ENCODE measurements at places on chromosomes 13 and 19. TPM values are rescaled to one million over a fixed set of nuclear protein-coding genes. Genes with fewer than 3 reads are reported as not detected.
A peak's percentile ranks its signal among the peaks of the same experiment; 100 is the strongest.

GRCh38 chr13:33578786-33579185 is 239.2 kb upstream of the RFC3 start:
- H3K36me3 ChIP-seq, result no peaks in the 10 kb centered on the region
- peaks cover 3% of the 10 kb centered on the region for H3K27me3 ChIP-seq
- no peak for DNase-seq
- no peak overlapping the region for H3K4me3 ChIP-seq
- H3K4me1 ChIP-seq, result no peaks in the 10 kb centered on the region
- H3K27ac ChIP-seq, result no peak overlapping the region

- peaks cover 16% of the 10 kb centered on the region for H3K27me3 ChIP-seq
- DNase-seq, result no peak
- peaks cover 15% of the 10 kb centered on the region for H3K4me1 ChIP-seq
- no peak overlapping the region for H3K4me3 ChIP-seq
- no peak overlapping the region for H3K27ac ChIP-seq
Measured at GRCh38 chr13:109730812-109731335, 55.5 kb downstream of the IRS2 start.

GRCh38 chr13:78339927-78340326 is 263.4 kb downstream of the POU4F1 start:
- DNase-seq, result no peak
- H3K4me1 ChIP-seq, result no peaks in the 10 kb centered on the region
- no peaks in the 10 kb centered on the region for H3K36me3 ChIP-seq
- H3K4me3 ChIP-seq, result no peak overlapping the region

GRCh38 chr19:2046046-2046907 is 4.8 kb downstream of the MKNK2 start:
- peaks cover 34% of the 10 kb centered on the region for H3K36me3 ChIP-seq
- H3K4me1 ChIP-seq, result peaks cover 51% of the 10 kb centered on the region
- H3K4me3 ChIP-seq, result no peak overlapping the region
- DNase-seq, result peak; percentile 21
- H3K27me3 ChIP-seq, result no peaks in the 10 kb centered on the region
- H3K27ac ChIP-seq, result no peak overlapping the region

DNA sequence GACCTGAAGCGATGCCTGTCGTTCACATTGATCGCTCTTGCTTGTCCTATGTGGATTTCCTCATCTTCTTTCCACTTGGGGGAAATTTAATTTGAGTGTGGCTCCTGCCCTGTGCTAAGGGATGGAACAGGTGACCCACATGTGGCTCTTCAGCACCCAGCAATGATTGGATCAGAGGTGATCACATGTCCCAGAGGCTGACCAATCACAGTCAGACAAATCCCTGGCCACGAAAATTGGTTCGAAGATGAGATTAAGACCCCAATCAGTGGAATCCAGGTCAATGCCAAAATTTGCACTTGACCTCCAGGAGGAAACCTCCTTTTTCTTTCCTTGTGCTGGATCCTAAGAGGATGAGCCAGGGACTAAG is 23.7 kb downstream of the AMER2 start:
- no peak for DNase-seq
- no peaks in the 10 kb centered on the region for H3K4me1 ChIP-seq
- H3K36me3 ChIP-seq, result no peaks in the 10 kb centered on the region

DNA sequence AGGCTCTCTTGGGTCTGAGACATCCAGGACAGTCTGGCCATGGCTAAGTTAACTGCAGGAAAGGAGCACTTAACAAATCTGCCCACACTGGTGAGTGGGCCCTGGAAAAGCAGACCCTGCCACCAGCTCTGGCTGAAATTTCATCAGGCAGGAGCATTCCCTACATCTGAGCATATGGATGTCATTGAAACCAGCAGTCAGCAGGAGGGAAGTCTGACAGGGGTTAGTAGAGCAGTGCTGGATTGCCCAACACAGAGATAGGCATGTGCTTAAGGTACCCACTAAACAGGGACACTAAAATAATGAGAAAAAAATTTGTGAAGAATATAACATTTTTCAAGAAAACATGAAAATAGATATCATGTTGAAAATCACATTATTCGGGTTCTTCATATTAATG is 13.6 kb upstream of the ACOD1 start:
- H3K36me3 ChIP-seq, result no peaks in the 10 kb centered on the region
- no peak for DNase-seq
- H3K27me3 ChIP-seq, result no peaks in the 10 kb centered on the region
- H3K4me1 ChIP-seq, result no peaks in the 10 kb centered on the region
- no peak overlapping the region for H3K4me3 ChIP-seq

- no peak for DNase-seq
- H3K36me3 ChIP-seq, result peaks cover 2% of the 10 kb centered on the region
- H3K27me3 ChIP-seq, result no peaks in the 10 kb centered on the region
- H3K4me1 ChIP-seq, result no peaks in the 10 kb centered on the region
- no peak overlapping the region for H3K27ac ChIP-seq
- no peak overlapping the region for H3K4me3 ChIP-seq
Measured at GRCh38 chr13:113809934-113810333, 50.9 kb downstream of the TMEM255B start.

ZNF154 gene
- 3.1 TPM for total RNA-seq

DNA sequence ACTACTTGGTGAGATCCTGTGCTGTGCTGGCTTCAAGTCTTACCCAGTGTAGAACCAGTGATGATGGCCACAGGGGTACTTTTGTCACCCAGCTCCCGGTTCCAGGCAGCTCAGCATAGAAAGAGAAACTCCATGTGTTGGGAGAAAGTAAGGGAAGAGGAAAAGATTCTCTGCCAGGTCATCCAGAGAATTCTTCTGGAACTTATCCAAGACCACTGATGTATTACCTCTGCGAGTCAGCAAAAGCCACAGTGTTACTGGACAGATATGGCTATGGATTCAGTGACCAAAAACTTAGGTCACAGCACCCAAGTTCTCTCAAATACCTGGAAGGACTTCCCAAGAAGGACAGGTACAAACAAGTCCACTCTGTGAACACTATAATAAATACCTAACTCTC is 399.5 kb upstream of the MIR17HG start:
- no peak overlapping the region for H3K4me3 ChIP-seq
- no peak overlapping the region for H3K27ac ChIP-seq
- H3K27me3 ChIP-seq, result no peaks in the 10 kb centered on the region
- H3K36me3 ChIP-seq, result no peaks in the 10 kb centered on the region
- no peak for DNase-seq
- H3K4me1 ChIP-seq, result no peaks in the 10 kb centered on the region

DNA sequence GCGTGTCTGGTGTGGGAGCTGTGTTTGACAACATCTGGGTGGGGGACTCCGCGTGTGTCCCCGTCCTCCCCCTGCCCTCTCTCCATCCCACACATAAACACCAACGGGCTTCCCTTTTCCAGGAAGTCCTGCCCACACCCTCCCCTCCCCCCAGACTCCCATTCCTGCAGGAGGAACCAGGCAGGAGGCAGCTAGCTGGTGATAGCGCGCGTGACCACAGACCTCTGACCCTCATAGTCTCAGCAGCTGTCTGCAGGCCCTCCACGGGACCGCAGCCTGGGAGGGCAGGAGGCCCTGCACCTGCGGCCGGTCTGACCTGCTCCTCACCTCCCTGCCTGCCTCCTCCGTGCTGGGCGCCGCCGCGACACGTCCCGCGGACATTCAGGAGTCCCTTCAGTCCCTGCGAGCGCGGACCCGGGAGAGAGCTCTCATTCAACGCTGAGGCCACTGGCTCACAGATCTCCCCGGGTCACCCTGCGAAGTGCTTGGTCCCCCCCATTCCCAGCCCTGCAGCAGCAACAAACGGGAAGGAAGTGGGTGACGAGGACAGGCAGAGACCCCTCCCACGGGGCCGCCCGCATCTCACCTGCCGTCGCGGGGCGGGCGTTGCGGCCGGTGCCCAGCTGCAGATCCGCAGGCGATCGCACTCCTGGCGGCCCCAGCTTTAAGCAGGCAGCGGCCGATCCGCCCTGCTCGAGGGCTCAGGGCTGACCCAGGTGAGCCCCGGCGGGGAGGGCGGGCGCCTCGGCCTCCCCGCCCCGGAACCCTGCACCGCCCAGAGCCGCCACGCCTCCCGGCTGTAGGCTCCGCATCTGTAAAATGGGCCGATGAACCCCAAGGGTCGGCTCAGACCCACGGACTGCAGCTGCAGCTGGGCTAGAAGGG is 1.1 kb upstream of the ACP5 start:
- peak; percentile 47 for DNase-seq
- H3K36me3 ChIP-seq, result no peaks in the 10 kb centered on the region
- H3K27ac ChIP-seq, result no peak overlapping the region
- H3K4me3 ChIP-seq, result peak overlapping the region; percentile 63

ZNF442 gene
- 2.0 TPM for total RNA-seq

DNA sequence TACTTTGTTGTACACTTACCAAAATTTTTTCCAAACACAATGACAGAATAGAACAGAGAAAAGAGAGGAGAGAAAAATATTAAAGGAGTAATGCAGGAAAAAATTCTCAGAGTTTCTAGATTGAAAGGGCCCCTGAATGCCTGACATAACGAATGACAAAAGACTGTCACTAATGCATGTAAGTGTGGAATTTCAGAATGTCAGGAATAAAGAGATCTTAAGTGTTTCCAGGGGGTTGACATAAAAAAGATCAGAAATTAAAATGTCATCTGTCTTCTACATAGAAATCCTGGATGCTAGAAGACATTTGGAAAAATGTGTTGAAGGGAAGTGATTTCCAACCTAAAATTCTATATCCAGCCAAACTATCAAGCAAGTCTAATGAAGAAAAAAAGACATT is 27.2 kb downstream of the TEX26 start:
- peaks cover 27% of the 10 kb centered on the region for H3K27me3 ChIP-seq
- H3K4me1 ChIP-seq, result no peaks in the 10 kb centered on the region
- no peaks in the 10 kb centered on the region for H3K36me3 ChIP-seq
- H3K4me3 ChIP-seq, result no peak overlapping the region

GRCh38 chr13:42994878-42995277 is 2.8 kb upstream of the EPSTI1 start:
- no peak for DNase-seq
- H3K27me3 ChIP-seq, result no peaks in the 10 kb centered on the region
- peaks cover 50% of the 10 kb centered on the region for H3K4me1 ChIP-seq
- H3K4me3 ChIP-seq, result no peak overlapping the region
- H3K27ac ChIP-seq, result peak overlapping the region; percentile 5

GRCh38 chr19:17090583-17090982 is 15.0 kb downstream of the MYO9B start:
- H3K4me3 ChIP-seq, result no peak overlapping the region
- no peaks in the 10 kb centered on the region for H3K27me3 ChIP-seq
- H3K36me3 ChIP-seq, result peaks cover 43% of the 10 kb centered on the region
- peaks cover 50% of the 10 kb centered on the region for H3K4me1 ChIP-seq

SLC10A2 gene
- not detected for total RNA-seq

GRCh38 chr19:17797424-17798201 is 2.7 kb downstream of the B3GNT3 start:
- no peak overlapping the region for H3K4me3 ChIP-seq
- DNase-seq, result no peak
- H3K27me3 ChIP-seq, result peaks cover 15% of the 10 kb centered on the region
- no peak overlapping the region for H3K27ac ChIP-seq

- H3K27ac ChIP-seq, result peak overlapping the region; percentile 88
- DNase-seq, result no peak
- H3K36me3 ChIP-seq, result no peaks in the 10 kb centered on the region
- H3K4me1 ChIP-seq, result peaks cover 48% of the 10 kb centered on the region
Measured at GRCh38 chr19:13861392-13861713, 15.6 kb upstream of the NANOS3 start.

DNA sequence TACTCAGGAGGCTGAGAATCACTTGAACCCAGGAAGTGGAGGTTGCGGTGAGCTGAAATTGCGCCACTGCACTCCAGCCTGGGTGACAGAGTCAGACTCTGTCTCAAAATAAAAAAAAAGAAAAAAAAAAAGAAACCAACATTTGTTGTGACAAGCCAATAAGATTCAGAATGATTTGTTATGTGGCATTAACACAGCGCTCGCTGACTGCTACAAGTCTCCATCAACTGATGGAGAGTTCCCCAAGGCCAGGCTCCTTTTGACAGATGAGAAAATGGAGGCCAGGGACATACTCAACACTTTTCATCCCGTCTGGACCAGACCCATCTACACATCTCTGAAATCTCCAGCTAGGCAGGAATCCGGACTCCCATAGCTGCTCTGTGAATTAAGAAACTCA is 48.7 kb upstream of the PTPRS start:
- H3K4me1 ChIP-seq, result no peaks in the 10 kb centered on the region
- H3K36me3 ChIP-seq, result no peaks in the 10 kb centered on the region
- no peak for DNase-seq

DNA sequence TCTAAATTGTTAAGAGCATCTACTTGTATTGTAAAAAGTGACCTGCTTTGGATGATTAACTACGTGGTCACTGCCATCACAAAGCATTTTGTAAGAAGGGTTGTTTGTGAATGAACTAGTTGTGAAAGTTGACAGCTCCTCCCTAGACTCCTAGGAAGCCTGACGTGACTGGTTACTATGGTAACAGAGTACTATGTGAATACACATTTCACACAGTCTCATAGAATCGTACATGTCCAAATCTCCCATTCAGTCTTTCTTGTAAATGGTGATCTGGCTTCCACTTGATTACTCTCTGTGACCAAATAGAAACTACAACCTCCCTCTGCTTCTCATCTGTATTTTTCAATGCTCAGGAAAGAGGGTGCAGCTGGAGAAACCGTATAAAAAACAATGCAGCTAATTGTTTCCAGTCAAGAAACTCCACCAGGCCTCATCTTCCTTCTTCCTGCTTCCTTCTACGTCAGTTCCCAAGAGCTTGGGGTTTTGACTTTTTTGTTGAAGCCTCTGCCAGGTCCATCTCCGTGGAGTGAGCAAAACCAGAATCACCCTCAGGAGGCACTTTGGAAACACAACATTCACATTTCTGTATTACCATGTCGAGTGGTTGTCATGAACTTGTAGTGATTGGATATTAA is 83.4 kb downstream of the GPC6 start:
- H3K27me3 ChIP-seq, result no peaks in the 10 kb centered on the region
- H3K4me1 ChIP-seq, result no peaks in the 10 kb centered on the region
- DNase-seq, result no peak
- H3K27ac ChIP-seq, result no peak overlapping the region

DNA sequence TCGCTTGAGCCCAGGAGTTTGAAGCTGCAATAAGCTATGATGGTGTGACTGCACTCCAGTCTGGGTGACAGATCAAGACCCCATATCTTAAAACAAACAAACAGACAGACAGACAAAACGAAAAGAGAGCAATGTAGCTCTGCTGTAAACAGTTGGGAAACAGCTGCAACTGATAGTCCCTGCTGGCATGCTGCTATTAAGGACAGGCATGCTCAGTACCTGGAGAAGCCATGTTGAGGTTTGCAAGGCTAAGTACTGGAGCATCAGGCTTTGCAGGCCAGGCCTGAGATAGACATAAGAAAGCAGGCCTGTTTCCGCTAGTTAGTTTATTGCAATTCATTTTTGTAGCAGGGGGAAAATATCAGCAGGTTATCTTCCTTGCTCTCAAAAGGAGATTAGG is 16.2 kb upstream of the OBI1 start:
- no peak overlapping the region for H3K4me3 ChIP-seq
- H3K4me1 ChIP-seq, result no peaks in the 10 kb centered on the region
- DNase-seq, result no peak
- no peak overlapping the region for H3K27ac ChIP-seq
- no peaks in the 10 kb centered on the region for H3K36me3 ChIP-seq

GRCh38 chr13:102018716-102019115 is 383.1 kb downstream of the FGF14 start:
- H3K27ac ChIP-seq, result no peak overlapping the region
- no peak for DNase-seq
- no peaks in the 10 kb centered on the region for H3K27me3 ChIP-seq
- no peak overlapping the region for H3K4me3 ChIP-seq
- H3K36me3 ChIP-seq, result no peaks in the 10 kb centered on the region

APOC1 gene
- total RNA-seq, result not detected

SLC17A7 gene
- 0.16 TPM for total RNA-seq

CABP5 gene
- total RNA-seq, result not detected

GRCh38 chr13:51225029-51225428 is 2.8 kb downstream of the FAM124A start:
- H3K36me3 ChIP-seq, result no peaks in the 10 kb centered on the region
- DNase-seq, result no peak
- H3K27ac ChIP-seq, result no peak overlapping the region
- H3K27me3 ChIP-seq, result peaks cover 57% of the 10 kb centered on the region

Data from activated CD8-positive, alpha-beta T cell treated with anti-CD3 and anti-CD28 coated beads, Interleukin-2, amount 10 ng/mL, durations not matched to agents 7 days and 5 days (primary cell).